Stimulated activated CD8-positive, alpha-beta memory T cell treated with anti-CD3 and anti-CD28 coated beads, Interleukin-4, amount 100 ng/mL, for 4 hours (primary cell): ENCODE measurements at places on chromosomes 5 and 9.

DNA sequence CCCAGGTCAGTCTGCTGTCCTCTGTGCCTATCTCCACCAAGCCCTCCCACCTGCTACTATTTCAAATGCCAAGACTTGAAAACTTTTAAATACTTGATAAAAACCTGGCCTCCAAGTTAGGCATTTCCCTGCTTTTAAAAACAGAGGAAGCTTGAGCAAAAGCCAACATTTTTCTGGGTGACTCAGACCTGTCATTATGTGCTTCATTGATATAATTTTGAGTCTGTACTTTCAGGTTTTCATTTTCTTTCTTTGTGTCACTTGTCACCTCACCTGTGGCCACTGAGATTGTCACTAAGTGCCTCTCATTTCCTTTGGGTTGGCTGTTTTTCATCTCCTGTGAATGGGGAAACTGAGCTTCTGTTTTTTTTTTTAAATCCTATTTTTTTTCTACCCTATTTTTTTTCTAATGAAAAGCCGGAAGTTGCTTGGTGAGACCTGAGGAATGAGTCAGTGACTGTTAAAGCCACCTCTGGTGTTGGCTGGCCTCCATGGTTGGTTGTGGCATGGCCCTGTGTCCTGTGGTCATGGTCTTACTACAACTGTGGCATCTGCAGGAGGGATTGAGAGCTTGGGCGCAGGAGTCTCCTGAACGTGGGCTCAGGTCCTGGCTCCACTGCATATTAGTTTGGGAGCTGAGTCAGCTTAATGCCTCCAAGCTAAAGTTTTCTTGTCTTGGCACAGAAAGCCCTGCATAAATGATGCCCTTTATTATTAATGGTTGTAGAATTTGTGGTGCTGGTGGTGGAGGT is 56.7 kb downstream of the ARHGAP26 start:
- DNase-seq, result no peak

- no peak for DNase-seq
Observed at GRCh38 chr9:108105885-108106284, 616.3 kb upstream of the KLF4 start.

- no peak for DNase-seq
Observed at GRCh38 chr5:177958696-177959095, 37.3 kb downstream of the PROP1 start.

DNA sequence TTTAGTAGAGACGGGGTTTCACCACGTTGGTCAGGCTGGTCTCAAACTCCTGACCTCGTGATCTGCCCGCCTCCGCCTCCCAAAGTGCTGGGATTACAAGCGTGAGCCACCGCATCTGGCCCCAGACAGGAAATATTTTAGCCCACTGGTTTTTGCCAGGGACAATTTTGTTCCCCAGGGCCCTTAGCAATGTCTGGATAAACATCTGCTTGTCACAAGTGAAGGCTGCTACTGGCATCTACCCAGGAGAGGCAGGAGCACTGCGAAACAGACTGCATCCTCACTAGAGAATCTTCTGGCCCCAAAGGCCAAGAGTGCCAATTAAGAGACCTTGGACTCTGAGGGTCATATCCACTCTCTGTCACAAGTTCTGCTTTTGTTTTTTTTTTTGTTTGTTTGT is 2.4 kb upstream of the TPRN start:
- DNase-seq, result no peak

DNA sequence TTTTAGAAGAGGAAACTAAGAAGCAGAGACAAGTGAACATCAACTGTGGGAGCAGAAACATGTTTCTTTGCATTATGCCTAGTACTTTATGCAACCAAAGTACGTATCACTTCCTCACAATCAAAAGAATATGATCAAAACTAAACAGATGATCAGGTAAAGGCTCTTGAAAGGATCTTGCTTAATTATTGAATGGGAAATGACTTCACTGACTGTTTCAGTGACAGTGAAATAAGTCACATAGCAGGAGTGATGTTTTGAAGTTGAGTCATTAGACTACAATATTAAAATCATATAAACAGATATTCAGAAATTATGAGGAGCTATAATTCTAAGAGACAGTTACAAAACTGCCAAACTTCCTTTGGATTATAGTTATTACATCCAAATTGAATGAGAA is 527.3 kb downstream of the MTRR start:
- no peak for DNase-seq

DNA sequence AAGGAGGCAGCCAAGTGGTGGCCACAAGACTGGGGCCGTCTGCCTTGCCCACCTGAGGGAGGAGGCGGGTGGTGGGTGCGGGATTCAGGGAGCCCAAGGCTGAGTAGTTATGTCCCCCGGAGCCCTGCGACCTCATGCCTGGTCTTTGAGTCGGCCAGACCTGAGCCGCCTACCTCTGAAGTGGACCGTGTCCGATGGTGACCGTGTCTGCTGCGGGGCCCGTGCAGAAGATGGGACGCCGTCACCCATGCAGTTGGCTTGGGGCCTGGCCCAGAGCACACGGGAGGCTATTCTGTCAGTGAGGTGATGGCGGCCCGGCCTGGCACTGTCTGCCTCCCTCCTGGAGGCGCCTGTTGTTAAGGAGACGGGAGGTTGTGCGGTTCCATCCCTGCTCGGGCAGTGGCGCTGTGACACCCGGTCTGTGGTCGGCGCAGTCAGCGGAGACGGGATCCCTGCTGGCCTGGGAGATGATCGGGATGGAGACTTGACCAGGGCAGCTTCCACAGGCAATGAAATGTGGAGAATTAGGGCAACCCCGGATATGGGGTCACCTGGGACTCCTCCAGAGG is 62.5 kb upstream of the FCN2 start:
- no peak for DNase-seq

- DNase-seq, result no peak
Observed at GRCh38 chr5:180640611-180640860, 8.9 kb downstream of the FLT4 start.

DNA sequence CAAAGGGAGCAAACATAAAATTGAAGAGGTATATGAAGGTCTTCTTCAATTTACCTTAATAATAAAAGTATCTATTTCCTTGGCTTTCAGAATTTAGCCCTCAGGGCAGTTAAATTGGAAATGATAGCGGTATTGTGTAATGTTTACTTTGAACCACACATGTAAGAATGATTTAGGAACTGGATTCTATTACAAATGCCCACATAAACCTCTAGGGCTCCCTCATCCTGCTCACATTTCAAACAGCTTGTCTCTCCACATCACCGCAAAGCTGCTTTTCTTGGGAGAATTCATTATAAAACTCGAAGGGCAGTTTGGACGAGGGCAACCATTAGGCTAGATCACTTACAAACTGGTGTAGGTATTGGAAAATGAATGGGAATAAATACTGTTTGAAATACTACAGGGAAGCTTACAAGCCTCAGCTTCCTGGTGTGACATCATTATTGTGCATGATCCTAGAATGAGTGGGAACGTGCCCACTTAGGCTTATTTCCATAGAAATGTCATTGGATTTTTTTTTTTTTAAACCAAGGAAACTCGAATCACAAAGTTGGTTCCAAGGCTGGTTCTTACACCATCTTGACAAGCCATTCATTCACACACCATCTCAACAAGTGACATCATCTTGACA is 47.3 kb downstream of the MTRR start:
- DNase-seq, result no peak

- no peak for DNase-seq
Observed at GRCh38 chr5:165029099-165029870, 1523.9 kb downstream of the MAT2B start.

DNA sequence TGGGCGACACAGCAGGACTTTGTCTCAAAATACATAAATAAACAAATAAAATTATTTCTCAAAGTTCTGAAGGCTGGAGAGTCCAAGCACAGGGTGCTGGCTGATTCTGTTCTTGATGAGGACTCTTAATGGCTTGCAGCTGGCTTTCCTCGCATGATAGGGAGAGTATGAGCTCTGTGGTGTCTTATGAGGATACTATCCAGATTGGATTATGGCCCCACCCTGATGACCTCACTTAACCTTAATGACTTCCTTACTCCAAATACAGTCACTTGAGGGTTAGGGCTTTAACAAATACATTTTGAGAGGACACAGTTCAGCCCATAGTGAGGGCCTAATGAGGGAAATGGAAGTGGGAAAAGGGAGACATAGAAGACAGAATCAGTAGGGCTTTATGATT is 87.7 kb downstream of the FOCAD start:
- DNase-seq, result no peak

DNA sequence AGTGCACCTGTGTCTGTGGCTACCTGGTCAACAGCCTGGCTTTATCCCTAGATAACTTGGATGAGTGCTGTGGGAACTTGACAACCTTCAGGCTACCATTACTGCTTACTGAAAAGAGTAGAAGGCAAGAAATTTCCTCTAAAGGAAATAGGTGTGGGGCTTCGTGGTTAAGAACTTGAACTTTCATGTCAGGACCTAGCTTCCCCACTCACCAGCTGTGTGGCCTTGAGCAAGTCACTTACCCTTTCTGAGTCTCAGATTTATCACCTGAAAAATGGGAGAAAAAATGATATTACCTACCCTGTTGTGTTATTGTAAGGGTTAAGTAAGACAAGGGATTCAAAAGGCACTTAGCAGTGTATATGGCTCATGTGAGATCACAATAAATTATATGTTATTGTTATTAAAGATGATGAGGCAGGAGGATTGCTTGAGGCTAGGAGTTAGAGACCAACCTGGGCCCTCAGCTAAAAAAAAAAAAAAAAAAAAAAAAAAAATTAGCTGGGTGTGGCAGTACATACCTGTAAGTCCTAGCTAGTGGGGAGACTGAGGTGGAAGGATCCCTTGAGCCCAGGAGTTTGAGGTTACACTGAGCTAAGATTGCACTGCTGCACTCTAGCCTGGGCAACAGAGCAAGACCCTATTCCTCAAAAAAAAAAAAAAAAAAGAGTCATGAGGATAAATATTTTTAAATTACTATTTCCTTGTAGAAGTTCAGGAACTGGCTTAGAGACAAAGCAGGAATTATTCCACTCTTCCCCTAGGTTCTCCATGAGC is 97.0 kb upstream of the SPRY4 start:
- no peak for DNase-seq

DNA sequence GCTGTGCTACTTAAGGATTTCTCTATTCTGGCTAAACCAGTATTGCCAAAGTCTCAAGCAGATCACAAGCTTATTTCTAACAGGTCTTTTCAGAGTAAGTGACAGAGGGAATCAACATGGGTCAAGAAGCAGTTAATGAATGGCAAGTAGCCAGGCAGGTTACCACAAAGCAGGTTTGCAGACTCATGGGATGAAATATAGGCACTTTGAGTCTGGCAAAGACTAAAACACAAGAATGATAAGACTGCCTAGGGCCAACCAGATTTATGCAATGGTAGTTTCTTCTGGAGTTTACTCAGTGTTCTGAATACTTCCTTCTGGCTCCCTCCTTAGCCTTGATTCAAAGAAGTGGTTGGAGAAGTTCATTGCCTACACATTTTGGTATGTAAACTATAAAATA is 3.6 kb downstream of the HMGCS1 start:
- DNase-seq, result no peak

- DNase-seq, result no peak
Observed at GRCh38 chr9:92713528-92713927, 43.6 kb upstream of the IPPK start.

GRCh38 chr5:113719549-113719948 is 206.1 kb downstream of the YTHDC2 start:
- no peak for DNase-seq

GRCh38 chr5:159533197-159533596 is 202.9 kb upstream of the IL12B start:
- DNase-seq, result no peak
